Activated CD4-positive, alpha-beta memory T cell treated with anti-CD3 and anti-CD28 coated beads, Interleukin-2, amount 10 ng/mL, durations not matched to agents 7 days and 5 days (primary cell): ENCODE measurements at places on chromosomes 2 and 18.

GRCh38 chr2:128494640-128495321 is 176.1 kb upstream of the HS6ST1 start:
- no peak for DNase-seq

GRCh38 chr2:96591054-96591453 is 47.1 kb downstream of the KANSL3 start:
- DNase-seq: no peak

GRCh38 chr2:108927936-108928659 is 60.9 kb downstream of the EDAR start:
- DNase-seq: peak; percentile 23

GRCh38 chr2:3785220-3785889 is 82.0 kb downstream of the DCDC2C start:
- no peak for DNase-seq

GRCh38 chr2:100321179-100321865 is 979 bp downstream of the LONRF2 start:
- no peak for DNase-seq
